ENCODE measurements at places on chromosomes 1 and 21.

GRCh38 chr1:221632072-221632471 is 109.8 kb downstream of the DUSP10 start:
- DNase-seq, result no peak

GRCh38 chr1:178399177-178399728 is 97.5 kb downstream of the CLEC20A start:
- DNase-seq, result no peak

DNA sequence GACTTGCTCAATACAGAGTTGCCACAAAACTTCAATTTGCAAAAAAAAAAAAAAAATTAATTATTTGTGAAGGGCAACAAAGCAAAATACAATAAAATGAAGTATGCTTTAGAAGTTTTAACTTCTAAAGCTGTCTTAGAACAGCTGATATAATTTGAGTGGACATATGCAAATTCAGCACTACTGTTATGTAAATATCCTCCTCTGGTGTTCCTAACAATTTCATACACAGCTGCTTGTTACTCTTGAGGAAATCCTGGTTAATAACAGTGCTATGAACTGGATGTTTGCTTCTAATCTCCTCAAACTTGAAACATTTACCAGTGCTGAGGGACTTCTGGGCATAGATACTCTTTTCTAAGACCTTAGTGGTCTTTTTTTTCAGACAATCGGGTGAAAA is 69.6 kb upstream of the COL24A1 start:
- no peak for DNase-seq

GRCh38 chr1:62382658-62382955 is 54.2 kb upstream of the USP1 start:
- DNase-seq, result peak; percentile 15

DNA sequence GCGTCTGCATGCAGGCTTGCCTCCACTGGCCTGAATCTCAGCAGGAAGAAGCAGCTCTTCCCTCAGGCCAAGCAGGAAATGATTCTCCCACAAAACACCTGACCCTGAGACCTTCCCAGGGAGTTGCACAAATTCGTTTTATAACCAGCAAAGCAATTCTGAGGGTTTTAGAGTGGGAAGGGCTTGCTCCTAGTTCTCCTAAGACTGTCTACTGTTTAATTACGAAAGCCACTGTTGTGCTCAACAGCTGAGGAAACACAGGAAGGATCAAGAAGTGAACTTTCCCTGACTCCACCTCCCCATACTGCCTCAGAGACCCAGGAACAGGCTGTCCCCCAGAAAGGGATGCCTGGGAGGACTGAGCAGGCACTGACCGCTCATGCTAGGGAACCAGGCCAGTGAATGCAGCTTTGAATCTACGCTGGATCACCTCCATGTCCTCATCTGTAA is 37.0 kb upstream of the PUM1 start:
- peak; percentile 52 for DNase-seq

- no peak for DNase-seq
Observed at GRCh38 chr1:174964261-174964971, 35.3 kb upstream of the CACYBP start.

DNA sequence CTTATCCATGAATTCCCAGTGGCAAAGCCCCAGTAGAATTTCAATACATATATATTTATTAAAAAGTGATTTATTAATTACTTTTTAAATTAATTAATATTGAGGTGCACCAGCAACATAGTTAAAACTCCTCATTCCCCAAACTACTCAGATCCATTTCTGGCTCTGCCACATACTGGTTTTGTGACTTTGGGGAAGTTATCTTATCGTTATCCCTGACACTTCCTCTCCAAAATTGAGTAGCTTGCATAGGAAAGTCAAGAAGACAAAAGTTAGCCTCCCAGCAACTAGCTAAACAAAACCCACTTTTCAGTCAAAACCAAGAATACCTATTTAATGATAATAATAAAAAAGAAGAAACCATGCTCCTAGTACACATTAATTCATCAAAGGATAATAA is 35.9 kb downstream of the TCP10L start:
- no peak for DNase-seq

DNA sequence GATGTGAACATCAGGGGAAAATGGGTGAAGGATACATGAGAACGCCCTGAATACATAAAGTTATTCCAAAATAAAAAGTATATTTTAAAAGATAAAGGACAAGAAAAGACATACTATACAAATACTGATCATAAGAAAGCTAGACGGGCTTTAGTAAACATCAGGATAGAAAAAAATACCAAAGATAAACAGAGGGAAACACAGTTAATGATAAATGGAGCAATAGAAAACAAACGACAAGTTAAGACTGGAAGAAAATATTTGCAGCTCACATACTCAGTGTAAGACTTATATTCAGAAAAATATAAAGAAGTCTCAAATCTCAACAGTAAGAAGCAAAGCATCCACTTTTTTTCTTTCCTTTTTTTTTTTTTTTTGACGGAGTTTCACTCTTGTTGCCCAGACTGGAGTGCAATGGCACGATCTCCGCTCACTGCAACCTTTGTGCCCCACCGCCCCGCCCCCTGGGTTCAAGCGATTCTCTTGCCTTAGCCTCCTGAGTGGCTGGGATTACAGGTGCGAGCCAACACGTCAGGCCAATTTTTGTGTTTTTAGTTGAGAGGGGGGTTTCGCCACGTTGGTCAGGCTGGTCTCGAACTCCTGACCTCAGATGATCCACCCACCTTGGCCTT is 94.8 kb downstream of the OMA1 start:
- DNase-seq, result no peak

DNA sequence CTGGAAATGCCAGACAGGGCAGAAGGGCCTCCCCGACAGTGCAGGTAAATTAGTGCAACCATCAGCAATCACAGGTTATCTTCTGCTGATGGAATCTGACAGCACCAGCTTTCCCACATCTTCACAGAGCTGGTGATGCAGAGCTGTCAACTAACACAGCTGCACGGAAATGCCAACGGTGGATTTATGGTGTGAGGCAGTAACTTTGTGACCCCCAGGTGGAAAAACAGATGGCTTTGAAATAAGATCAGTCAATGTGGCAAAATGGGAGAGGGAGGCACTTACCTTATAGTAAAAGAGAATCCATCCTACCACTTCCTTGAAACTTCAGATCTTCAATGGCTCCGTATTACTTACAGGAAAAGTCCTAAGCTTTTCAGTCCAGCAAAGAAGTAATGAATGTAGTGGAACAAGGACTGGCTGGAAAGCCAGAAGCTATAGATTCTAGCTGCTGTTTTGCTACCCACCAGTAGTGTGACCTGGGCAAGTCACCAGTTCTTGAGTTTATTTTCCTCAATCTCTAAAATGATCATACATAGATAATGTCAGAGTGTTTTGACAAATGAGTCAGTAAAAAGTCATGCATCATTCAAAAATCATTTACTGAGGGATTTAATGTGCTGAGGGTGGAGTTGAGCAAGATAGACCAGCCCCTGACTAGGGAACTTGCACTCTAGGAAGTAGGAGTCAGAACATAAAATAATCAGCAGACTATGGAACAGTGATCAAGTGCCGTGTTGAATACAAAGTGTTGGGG is 245.7 kb upstream of the JUN start:
- no peak for DNase-seq

- DNase-seq, result no peak
Observed at GRCh38 chr1:71270394-71270915, 189.6 kb upstream of the ZRANB2 start.

- DNase-seq, result no peak
Observed at GRCh38 chr1:67708606-67709005, 23.6 kb downstream of the GADD45A start.

GRCh38 chr1:13864760-13865159 is 164.8 kb downstream of the PRDM2 start:
- DNase-seq, result no peak

DNA sequence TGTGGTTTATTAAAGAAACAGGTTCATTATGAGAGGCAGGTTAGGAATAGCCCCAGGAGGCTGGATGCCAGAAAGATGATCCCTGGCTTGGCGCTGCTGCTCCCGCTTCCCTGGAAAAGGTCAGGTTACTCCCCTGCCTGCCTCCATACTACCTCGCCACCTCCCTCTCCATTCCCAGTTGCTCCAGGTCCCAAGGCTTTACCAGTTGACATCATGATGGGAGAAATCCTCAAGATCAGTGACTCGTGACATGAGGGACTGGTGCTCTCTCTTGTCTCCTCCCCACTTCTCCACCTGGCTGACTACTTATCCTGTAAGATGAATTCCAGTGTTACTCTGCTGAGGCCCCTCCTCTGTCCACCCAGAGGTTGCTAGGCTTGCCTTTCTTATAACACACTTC is 19.7 kb downstream of the VASH2 start:
- no peak for DNase-seq

GRCh38 chr1:27143401-27143800 is 11.5 kb downstream of the SLC9A1 start:
- peak; percentile 64 for DNase-seq

- DNase-seq, result peak; percentile 12
Observed at GRCh38 chr1:59083946-59084865, 212.7 kb upstream of the FGGY start.

- DNase-seq, result peak; percentile 93
Observed at GRCh38 chr1:170126696-170127095, 19.1 kb upstream of the NTMT2 start.

GRCh38 chr1:177256153-177257075 is 85.7 kb downstream of the BRINP2 start:
- DNase-seq, result peak; percentile 55

GRCh38 chr1:93710499-93711453 is 29.1 kb upstream of the BCAR3 start:
- DNase-seq, result no peak

DNA sequence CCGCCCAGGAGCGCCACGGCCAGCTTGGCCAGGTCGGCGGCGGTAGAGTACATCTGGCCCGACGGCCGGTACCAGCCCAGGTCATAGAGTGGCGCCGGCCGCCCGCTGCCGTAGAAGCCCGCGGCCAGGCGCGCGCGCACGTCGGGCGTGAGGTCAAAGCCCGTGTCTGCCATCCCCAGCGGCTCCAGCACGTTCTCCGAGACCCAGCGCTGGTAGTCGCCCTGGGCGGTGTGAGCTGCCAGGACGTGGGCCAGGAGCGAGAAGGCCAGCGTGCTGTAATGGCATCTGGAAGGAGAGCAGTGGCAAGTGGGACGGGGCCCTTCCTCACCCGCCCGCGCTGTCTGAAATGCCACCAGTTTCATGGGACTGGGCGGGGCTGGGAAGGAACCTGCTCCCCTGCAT is 18.9 kb downstream of the LACTBL1 start:
- DNase-seq, result no peak

- no peak for DNase-seq
Observed at GRCh38 chr1:2388004-2388913, 3.1 kb downstream of the MORN1 start.

DNA sequence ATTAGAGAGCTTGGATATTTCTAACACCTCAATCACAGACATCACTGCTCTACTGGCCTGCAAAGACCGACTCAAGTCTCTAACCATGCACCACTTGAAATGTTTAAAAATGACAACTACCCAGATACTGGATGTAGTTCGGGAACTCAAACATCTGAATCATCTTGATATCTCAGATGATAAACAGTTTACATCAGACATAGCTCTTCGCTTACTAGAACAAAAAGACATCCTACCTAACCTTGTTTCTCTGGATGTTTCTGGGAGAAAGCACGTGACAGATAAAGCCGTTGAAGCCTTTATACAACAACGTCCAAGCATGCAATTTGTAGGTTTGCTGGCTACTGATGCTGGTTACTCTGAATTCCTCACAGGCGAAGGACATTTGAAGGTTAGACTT is 45.1 kb downstream of the ZYG11B start:
- DNase-seq, result no peak

DNA sequence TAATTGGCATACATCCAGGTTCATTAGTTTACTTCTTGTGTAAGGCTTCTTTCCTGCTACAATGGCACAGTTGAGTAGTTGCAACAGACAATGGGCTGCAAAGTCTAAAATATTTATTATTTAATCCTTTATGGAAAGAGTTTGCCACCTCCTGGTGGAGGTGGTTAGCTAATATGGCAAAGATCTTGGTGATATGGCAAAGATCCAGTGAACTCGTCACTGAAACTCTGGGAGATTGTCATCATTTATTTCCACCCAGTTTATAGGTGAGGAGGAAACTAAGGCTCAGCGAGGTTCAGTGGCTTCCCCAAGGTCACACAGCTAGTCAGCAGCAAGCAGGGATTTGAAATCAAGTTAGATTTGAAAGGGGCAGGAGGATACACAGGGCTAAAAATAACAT is 16.1 kb upstream of the IFFO2 start:
- DNase-seq, result no peak

DNA sequence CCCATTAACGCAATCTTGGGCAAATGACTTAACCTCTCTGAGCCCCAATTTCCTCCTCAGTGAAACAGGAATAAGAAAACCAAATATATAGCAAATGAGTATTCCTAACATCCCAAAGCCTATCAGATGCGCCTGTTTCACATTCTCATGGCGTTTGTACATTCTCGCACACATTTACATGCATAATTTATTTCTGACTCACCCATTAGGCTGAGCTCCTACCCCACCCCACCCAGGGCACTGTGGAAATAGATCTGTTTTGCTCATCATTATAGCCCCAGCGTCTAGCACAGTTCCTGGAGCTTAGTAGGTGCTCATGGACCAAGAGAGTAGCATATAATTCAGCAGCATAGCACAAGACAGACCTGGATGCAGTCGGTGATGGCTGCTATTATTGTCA is 146.1 kb upstream of the VANGL1 start:
- peak; percentile 68 for DNase-seq
